ENCODE measurements at places on chromosomes 6 and 20. TPM values are rescaled to one million over a fixed set of nuclear protein-coding genes. Genes with fewer than 3 reads are reported as not detected.

GGTLC1 gene
- polyA plus RNA-seq = not detected

GRCh38 chr6:52984247-52984646, 10.8 kb downstream of the GSTA4 start:
- no peak for DNase-seq

GRCh38 chr6:128509709-128510108, 10.7 kb downstream of the PTPRK start:
- no peak for DNase-seq

GRCh38 chr6:2558861-2559801, 191.6 kb downstream of the MYLK4 start:
- peak; percentile 37 for DNase-seq

IMPG1 gene
- 3.3 TPM for polyA plus RNA-seq

DNA sequence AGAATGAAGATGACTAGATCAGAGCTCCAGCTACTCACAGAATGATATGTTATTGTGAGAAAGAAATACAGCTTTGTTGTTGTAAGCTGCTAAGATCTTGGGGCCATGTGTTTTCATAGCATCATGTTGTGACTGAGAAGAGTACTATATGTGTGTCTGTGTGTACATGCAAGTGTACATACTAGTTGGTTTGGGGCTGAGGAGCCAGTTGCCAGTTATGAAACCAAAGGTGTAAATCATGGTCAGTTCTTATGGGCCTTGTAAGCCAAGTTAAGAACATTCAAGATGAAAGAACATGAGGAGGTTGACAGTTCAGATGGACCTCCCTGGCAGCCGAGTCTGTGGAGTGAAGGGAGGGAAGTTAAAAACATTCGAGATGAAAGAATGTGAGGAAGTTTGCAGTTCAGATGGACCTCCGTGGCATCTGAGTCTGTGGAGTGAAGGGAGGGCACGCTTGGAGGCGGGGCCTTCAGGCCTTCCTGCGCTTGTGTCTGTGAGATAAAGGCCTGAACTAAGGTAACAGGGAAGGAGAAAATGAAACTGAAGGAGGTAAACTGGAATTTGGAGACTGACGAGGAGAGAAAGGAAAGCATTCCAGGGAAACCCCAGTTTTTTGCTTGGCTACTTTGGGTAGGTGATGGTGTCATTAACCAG, 13.9 kb downstream of the AFDN start:
- DNase-seq = no peak

DNA sequence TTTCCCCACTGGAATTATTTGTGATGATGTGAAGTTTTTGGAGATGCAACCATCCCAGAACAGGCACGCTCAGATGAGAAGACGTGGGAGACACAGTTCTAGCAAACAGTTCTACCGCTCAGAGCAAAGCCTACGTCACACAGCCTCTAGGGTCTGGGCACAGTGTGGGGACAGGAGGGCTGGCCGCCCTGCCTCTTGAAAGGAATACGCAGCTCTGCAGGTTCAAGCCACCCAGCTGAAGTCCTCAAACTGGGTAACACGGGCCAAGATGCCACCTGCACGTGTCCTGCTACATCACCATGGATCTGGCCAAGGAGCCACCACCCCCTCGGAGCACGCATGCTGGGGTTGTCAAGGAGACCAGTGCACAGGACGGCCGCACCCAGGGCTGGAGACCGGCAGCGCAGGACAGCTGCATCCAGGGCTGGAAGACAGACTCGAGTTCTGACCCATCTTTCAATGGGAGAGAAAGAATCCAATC, 75.0 kb downstream of the NOL4L start:
- DNase-seq = no peak

EYS gene
- polyA plus RNA-seq = 0.59 TPM

All from left renal cortex interstitium (tissue), 4 donors.